ENCODE measurements at places on chromosomes 4 and X.

- no peak for DNase-seq
Observed at GRCh38 chr4:14178421-14178820, 550.9 kb upstream of the BOD1L1 start.

DNA sequence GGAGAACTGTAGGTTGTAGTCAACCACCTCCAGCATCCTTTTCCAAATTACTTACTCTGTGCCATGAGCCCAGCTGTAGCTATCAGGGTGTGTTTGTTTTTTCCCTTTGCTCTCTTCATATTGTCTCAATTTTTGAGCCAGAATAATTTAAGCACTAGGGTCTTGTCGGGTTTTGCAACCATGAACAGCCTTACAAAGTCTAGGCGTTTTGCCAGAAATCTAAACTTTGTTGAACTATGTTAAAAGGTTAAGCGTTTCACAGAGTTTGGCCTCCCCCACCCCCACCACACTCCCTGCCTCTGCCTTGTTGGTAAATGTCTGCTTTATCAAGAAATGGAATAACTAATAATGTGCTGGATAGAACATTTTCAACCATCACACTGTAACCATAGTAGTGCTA, 190.6 kb upstream of the TTC29 start:
- peak; percentile 79 for DNase-seq

DNA sequence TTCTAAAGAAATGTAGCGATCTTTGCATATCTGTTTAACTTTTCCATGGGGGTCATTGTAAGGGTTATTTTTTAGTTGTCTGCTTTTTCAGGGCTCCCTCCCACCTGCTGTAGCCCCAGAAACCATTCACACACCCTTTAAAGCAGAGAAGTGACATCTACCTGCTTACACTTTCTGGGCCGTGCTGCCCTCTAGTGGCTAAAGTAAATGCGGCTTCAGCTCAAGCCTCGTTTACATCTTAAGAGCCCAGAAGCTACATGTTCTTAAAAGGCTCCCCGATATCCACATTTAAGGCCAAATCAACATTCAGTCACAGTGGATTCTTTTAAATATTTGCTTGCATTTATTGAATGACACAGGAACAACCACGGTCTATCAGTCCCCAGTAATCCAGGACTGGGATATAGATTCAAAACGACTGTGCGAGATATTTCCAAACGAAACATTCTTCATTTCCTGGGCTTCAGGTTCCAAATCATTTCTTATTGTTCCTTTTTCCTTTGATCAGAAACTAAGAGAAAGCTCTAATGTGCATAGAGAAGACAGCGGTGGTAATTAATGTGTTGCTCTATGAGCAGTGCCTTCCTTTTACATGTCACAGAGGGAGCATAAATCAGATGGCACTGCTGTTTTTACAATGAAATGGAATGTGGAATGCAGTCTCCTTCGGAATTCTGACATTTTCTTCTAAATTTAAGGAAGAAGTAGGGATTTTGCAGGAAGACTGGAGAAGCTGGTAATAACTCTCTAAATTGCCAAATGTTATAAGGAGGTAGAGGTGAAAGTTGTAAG, 119.9 kb downstream of the RASGEF1B start:
- peak; percentile 74 for DNase-seq

GRCh38 chr4:71156616-71157015, 163.2 kb downstream of the DCK start:
- DNase-seq, result no peak

GRCh38 chr4:6802025-6802424, 19.5 kb downstream of the KIAA0232 start:
- no peak for DNase-seq

DNA sequence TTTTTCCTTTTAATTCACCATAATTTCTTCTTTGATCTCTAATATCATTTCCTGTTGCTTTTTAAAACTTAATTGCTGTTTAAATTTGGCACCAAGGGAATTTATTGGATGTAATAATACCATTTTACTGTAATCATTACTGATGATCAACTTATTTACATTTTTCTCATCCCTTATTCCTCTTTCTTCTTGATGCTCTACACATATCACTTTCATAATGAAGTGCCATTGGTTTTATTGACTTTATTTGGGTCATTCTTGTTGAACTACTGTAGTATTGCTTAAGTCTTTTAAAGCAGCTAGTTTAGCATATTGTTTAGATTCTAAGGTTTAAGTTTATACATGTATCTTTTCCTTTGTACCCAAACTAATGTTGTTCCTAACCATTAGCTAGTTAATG, 130.7 kb downstream of the SLC4A4 start:
- DNase-seq, result no peak

GRCh38 chr4:115076691-115077090, 36.7 kb downstream of the NDST4 start:
- DNase-seq, result no peak

DNA sequence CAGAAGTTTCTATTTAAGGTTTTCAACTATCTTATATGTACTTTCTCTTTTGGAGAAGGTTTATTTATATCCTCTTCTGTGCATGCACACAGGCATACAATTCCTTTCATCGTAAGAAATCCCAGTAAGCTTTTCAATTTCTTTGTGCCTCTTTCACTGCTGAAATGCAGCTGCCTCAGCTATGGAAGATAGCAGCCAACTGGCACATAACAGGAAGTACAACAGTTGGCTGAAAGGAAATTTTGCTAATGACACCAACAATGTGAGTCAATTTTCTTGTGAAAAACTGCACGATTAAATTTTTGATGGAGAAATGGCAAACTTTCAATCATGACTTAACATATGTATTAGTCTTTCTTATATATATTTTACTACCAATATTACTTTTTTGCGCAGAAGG, 74.5 kb upstream of the PAQR3 start:
- no peak for DNase-seq

DNA sequence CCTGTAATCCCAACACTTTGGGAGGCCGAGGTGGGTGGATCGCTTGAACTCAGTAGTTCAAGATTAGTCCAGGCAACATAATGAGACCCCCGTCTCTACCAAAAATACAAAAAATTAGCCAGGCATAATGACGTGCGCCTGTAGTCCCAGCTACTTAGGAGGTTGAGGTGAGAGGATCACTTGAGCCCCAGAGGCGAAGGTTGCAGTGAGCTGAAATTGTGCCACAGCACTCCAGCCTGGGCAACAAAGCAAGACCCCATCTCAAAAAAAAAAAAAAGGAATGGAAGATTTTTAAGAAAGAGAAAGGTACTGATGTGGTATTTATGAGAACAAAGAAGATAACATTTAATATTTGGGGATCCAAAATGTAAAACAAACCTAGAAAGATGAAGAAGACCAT, 27.0 kb upstream of the NMU start:
- DNase-seq, result no peak

- no peak for DNase-seq
Observed at GRCh38 chr4:6195602-6196319, 4.6 kb downstream of the JAKMIP1 start.

- no peak for DNase-seq
Observed at GRCh38 chr4:3218824-3219760, 29.9 kb upstream of the MSANTD1 start.

GRCh38 chr4:53651156-53651735, 60.0 kb upstream of the LNX1 start:
- no peak for DNase-seq

- no peak for DNase-seq
Observed at GRCh38 chrX:17375367-17375636, 302 bp downstream of the NHS start.

DNA sequence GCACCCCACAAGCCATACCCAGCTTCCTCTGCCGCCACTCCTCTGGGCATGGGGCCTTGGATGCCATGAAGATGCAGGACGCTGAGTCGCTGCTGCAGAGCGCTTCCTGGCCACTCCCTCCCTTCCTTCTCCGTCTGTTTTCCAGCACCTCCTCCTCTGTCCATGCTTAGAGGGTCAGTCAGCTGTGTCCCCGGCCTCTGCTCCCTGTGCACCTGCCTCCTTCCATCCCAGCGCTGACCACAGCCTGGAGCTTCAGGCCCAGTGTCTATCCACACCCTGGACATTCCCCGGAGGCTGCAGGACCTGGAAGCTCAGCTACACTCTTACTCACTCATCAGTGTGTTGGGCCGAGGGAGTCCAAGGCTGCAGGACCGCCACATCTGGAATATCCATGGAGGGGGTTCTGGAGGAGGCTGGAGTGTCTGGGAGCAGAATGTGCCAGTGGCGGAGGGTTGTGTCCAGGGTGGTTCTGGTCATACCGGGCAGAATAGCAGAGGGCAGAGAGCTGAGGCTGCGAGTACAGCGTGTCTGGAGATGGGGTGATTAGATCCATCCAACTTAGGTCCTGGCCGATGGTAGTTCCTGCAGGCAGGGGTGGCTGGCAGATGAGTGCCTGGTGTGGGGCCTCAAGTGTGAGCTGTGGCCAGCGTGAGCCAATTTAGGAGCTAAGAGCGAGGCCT, 58.6 kb upstream of the ADRA2C start:
- no peak for DNase-seq

GRCh38 chr4:140937866-140938265, 181.7 kb upstream of the TBC1D9 start:
- peak; percentile 81 for DNase-seq

GRCh38 chr4:5568931-5569330, 139.4 kb downstream of the EVC2 start:
- no peak for DNase-seq

- DNase-seq, result no peak
Observed at GRCh38 chr4:2927016-2927695, 36.0 kb downstream of the NOP14 start.

DNA sequence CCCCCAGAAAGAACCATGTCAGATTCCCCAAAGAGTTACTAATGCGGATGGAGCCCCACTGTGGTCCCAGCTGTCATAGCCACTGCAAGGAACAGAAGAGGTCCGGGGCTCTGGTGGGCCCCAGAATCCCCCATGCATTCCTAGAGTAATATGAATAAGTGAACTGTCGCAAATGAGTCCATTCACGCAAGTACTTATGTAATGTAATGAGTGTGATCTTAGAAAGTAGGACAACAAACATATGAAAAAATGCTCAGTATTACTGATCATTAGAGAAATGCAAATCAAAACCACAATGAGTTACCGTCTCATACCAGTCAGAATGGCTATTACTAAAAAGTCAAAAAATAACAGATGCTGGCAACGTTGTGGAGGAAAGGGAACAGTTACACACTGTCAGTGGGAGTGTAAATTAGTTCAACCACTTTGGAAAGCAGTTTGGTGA, 141.5 kb upstream of the RBPJ start:
- no peak for DNase-seq

GRCh38 chrX:78102091-78102490, 2.0 kb upstream of the PGK1 start:
- no peak for DNase-seq

GRCh38 chr4:47668810-47669408, 169.0 kb downstream of the CORIN start:
- DNase-seq, result peak; percentile 53

GRCh38 chr4:78337244-78338020, 214.1 kb upstream of the ANXA3 start:
- no peak for DNase-seq

- DNase-seq, result peak; percentile 36
Observed at GRCh38 chrX:48937054-48937907, 18.5 kb upstream of the PIM2 start.

DNA sequence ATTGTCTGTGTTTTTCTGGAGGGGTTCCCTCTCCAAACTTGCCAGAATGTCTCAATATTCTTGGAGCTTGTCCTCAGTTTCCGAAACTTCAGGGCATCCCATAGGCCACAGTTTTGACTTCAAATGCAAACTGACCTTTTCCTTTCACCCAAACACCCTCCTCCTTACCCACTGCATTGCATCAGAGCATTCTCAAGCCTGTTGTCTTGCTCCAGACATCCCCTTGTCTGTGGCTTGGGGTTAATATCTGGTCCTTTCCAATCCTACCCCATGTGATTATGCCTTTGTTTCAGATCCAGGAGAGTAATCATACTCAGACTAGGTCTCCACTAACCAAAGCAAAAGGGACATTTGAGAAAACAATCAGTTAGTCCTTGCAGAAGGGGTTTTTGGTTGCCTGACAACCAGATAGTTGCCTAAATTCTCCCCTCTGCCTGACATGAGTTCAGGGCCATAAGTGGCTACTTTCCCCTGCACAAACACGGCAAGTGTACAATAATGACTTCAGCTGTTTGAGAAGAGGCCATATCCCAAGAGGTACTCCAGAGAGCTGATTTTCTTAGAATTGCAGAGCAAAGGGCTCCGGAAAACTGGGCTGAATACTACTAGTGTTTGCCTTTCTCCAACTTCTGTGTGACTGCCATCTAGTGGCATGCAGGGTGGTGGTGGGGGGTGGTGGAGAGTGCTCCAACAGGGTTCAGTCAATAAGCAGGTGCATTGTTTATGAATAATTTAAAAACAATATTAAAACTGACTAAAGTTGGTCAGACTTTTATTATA, 130.2 kb downstream of the CHRDL1 start:
- peak; percentile 14 for DNase-seq

- no peak for DNase-seq
Observed at GRCh38 chr4:153374442-153374841, 30.0 kb downstream of the MND1 start.

DNA sequence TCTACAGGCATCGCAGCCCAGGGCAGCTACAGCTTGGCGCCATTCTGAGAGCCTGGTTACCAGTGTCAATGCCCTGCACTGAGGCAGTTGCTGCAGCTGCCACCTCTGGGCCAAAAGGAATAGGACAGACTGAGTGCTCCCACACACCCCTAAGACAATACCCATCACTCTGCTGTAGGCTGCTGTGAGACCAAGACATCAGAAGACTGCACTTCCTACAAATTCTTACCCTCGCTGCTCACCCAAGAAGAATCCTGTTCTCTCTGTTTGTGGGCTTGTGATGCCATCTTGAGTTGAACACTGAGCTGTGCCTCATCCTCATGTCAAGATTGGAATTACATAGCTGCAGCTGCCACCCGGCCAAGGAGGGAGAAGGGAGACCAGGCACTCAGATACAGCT, 1847.0 kb upstream of the PCDH10 start:
- DNase-seq, result no peak

DNA sequence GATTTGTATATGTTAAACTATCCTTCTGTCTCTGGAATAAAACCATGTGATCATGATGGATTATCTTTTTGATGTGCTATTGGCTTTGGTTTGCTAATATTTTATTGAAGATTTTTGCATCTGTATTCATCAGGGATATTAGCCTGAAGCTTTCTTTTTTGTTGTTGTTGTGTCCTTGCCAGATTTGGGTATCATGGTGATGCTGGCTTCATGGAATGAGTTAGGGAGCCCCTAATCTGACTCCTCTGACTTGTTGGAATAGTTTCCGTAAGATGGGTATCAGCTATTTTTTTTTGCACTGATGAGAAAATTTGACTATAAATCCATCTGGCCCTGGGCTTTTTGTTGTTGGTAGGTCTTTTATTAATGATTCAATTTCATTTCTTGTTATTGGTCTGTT, 45.7 kb downstream of the ATP10D start:
- no peak for DNase-seq

DNA sequence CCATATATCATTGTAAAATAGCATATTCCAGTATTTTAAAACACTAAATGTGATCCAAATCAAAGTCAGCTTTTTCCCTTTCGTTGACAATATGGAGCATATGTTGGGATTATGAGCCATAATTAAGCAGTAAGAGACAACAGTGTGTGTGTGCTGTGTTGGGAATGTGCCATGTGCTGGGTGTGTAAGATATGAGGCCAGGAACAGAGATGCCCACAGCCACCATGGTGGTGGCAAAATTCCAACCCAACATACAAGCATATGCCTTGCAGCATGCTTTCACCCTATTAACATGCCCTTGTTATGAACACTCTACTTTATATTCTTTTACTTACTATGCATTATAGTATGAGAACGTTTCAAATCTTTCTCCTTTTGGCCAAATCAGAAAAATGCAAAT, 1560.4 kb upstream of the TENM3 start:
- DNase-seq, result no peak

GRCh38 chr4:83387476-83388312, 53.0 kb upstream of the HPSE start:
- no peak for DNase-seq

GRCh38 chr4:27442146-27442545, 581.5 kb downstream of the STIM2 start:
- DNase-seq, result no peak
